Hematopoietic multipotent progenitor cell (in vitro differentiated cells): ENCODE measurements at places on chromosomes 4 and X. TPM values are rescaled to one million over a fixed set of nuclear protein-coding genes. Genes with fewer than 3 reads are reported as not detected.

The ADAMTS3 gene
- 1.1 TPM for total RNA-seq

The MID1IP1 gene
- 86.7 TPM for total RNA-seq

The HDX gene
- 2.2 TPM for total RNA-seq

The SLC9B1 gene
- total RNA-seq: 0.81 TPM

The FRAS1 gene
- under 0.01 TPM for total RNA-seq

The NR0B1 gene
- total RNA-seq: 0.27 TPM

The IL13RA2 gene
- total RNA-seq: under 0.01 TPM

The TCEANC gene
- 2.2 TPM for total RNA-seq
